Skin of body (tissue), 3 donors: ENCODE measurements at places on chromosomes 16 and 17.

DNA sequence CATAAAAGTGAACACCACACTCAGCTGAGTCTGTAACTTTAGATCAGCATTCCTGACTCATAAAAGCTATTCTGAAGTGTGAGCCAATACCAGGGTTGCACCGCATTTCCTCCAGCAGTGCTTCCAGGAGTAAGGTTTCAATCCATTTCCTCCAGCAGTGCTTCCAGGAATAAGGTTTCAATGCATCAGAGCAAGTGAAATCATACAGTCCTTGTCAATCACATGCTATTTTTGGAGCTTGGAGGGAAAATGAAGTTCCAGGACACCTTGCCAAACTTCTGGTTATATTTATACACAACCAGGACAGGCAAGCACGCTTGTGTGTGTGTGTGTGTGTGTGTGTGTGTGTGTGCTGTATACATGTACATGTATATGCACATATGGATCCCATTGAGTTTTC is 327.6 kb downstream of the GRIN2A start:
- peak; percentile 77 for DNase-seq

GRCh38 chr17:21007646-21008045 is 35.2 kb downstream of the USP22 start:
- DNase-seq, result no peak

GRCh38 chr17:74730491-74731346 is 6.3 kb upstream of the RAB37 start:
- DNase-seq, result no peak

DNA sequence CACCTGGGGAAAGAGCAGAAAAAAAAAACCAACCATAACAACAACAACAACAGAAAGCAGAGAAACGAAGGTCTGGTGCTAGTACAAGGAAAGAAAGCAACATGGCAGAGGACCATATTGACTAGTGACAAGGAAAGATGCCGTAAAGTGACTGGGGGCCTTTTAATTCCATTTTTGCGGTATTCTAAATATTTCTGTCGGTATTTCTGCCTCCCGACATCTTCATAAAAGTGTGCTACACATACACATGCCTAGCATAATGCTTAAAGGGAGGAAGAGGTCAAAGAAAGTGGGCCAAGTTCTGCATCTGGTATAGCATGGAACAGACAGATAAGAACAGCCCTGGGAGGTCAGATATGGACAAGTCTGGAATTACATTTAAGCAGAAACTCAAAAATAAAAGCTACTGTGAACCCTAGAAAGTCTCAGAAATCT is 19.5 kb upstream of the RNF43 start:
- DNase-seq, result no peak

GRCh38 chr16:84339311-84339710 is 29.0 kb upstream of the ATP2C2 start:
- peak; percentile 33 for DNase-seq

- DNase-seq, result no peak
Measured at GRCh38 chr17:75738218-75738802, 17.1 kb downstream of the ITGB4 start.

DNA sequence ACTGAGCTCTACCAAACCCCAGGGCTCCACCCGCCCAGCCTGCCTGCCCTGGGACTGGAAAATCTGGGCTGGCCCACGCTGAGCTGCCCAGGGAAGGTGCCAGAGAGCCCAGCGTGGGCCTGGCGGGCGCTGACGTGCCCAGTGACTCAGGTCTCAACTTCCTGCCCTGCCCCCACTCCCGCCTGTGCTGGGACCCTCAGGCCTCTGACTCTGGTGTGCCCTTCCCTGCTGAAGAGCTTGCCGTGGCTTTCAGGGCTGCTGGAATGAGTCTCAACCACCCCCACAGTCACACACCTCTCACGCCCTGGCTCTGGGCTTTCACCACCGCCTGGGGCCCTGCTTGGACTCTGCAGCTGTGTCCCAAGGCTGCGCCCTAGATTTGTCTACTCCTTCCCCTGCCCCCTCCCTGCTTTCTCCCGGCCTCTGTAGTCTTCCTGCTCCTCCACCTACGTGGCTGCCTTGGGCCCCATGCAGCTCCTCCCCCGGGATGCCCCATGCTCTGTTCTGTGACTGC is 10.4 kb downstream of the LLGL1 start:
- no peak for DNase-seq

DNA sequence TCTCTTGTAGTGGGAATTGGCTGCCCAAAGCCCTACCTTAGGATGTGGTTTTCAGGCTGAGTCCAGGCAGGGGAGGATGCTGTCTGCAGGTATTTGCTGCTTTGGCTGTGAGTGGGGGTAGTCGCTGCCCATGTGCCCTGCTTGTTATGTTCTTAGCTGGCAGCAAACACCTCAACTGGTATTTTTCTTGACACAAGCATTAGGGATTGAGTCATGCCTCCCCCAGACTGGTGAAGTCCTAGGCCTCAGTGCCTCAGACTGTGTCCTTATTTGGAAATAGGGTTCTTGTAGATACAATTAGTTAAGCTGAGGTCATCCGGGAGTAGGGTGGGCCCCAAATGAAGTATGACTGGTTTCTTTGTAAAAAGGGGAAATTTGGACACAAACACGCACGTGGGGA is 808.3 kb upstream of the EEF2KMT start:
- no peak for DNase-seq

- no peak for DNase-seq
Measured at GRCh38 chr16:83390759-83391158, 417.0 kb upstream of the HSBP1 start.

DNA sequence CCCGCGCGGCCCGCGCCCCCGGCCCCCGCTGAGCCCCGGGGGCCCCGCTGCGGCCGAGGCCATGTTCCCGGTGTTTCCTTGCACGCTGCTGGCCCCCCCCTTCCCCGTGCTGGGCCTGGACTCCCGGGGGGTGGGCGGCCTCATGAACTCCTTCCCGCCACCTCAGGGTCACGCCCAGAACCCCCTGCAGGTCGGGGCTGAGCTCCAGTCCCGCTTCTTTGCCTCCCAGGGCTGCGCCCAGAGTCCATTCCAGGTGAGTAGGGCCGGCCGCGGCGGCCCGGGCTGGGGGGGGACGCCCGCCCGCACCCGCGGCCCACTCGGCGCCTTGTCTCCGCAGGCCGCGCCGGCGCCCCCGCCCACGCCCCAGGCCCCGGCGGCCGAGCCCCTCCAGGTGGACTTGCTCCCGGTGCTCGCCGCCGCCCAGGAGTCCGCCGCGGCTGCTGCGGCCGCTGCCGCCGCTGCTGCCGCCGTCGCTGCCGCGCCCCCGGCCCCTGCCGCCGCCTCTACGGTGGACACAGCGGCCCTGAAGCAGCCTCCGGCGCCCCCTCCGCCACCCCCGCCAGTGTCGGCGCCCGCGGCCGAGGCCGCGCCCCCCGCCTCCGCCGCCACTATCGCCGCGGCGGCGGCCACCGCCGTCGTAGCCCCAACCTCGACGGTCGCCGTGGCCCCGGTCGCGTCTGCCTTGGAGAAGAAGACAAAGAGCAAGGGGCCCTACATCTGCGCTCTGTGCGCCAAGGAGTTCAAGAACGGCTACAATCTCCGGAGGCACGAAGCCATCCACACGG is 504 bp downstream of the MAZ start:
- DNase-seq, result no peak

- DNase-seq, result peak; percentile 17
Measured at GRCh38 chr17:48052956-48053757, 5.0 kb downstream of the NFE2L1 start.

DNA sequence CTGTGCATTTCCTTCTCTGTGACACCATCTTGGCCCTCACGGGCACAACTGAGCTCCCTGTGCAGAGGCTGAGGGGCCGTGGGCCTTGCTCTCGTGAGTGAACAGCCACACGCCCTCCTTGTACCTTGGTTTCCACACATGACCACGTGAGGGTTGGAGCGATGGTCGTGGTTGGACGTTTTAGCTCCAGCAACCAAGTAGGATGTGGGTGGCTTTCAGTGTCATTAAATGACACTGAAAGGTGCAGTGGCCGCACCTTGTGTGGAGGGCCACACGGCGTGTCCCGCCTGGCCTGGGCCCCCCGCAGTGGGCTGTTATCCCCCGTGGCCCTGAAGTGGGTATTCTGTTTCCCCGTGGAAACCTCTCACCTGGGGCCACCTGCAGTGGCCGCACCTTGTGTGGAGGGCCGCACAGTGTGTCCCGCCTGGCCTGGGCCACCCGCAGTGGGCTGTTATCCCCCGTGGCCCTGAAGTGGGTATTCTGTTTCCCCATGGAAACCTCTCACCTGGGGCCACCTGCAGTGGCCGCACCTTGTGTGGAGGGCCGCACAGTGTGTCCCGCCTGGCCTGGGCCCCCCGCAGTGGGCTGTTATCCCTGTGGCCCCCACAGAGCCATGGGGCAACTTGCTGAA is 28.2 kb downstream of the ACSF3 start:
- no peak for DNase-seq

DNA sequence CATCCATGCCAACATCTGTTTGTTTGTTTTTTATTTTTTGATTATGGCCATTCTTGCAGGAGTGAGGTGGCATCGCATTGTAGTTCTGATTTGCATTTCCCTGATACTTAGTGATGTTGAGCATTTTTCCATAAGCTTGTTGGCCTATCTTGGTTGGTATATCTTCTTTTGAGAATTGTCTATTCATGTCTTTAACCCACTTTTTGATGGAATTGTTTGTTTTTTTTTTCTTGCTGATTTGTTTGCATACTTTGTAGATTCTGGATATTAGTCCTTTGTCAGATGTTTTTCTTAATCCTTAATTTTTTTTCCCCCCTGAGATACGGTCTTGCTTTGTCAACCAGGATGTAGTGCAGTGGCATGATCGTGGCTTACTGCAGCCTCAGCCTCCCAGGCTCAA is 43.0 kb downstream of the RNF135 start:
- no peak for DNase-seq

- peak; percentile 35 for DNase-seq
Measured at GRCh38 chr17:36183001-36183971, 6.8 kb upstream of the TBC1D3B start.

DNA sequence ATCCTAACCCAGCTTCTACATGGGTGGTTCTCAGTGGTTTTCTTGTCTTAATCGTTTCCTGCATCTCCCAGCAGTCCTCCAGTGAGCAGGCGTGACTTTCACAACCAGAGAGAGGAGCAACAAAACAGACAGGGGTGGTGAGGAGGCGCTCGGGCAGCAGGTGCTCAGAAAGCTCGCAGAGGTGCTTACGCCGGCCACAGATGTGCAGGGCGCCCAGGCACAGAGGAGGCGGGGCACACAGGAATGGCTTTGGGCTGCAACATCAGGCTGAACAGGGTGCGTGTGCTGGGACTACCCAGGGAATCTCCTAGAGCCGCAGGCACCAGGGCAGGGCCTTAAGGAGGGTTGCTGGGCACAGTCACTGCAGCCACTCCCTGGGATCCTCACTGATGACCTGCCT is 32.6 kb downstream of the KLHDC4 start:
- DNase-seq, result no peak

- no peak for DNase-seq
Measured at GRCh38 chr17:35028531-35029262, 34.8 kb downstream of the RFFL start.

- DNase-seq, result no peak
Measured at GRCh38 chr16:50555269-50555875, 7.2 kb downstream of the NKD1 start.

DNA sequence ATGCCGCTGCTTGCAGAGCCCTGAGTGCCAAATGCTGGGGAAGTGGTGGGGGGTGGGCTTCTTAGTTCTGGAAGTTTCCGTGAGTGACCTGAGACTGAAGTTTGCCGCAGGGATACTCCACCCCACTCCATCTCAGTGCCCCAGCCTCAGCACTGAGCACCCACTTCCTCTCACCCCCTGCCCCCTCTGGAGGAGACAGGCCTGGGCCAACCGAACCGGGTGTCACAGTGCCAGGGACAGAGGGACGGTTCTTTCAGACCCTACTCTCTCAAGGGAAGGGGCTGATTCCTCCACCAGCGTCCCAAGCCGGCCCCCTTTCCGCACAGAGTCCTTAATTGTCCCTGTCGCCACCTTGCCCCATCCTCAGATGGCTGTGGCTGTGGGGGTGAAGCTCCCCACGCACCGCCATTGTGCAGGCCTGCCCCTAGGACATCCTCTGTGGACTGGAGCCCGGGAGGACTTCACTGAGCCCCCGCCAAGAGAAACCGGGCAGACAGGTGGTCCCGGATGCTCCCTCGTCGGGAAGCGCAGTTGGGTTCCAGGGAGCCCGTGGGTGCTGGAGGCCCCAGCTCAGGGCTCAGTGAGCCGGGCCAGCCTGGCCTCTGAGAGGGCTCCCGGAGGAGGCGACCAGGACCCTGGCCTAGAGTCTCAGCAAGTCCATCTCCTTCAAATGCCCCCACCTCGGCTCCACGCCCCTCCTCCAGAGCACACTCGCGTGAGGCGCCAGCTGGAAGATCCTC is 1.6 kb upstream of the KREMEN2 start:
- no peak for DNase-seq

DNA sequence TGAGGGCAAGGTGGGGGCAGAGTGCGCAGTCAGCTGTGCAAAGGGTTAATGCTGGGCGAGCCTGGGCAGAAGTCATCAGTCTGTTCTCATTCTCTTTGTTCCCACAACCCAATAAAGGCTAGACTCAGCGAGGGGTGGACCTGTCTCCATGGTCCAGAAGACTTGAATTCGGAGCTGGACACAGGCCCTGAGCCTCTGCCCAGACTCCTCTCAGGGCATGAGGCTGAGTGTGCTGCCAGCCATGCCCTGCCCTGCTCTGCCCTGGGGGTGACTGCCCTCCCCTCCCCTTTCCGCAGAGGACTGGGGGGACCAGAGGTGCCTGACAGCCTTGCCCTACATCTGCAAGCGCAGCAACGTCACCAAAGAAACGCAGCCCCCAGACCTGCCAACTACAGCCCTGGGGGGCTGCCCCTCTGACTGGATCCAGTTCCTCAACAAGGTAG is 54.5 kb downstream of the MRC2 start:
- no peak for DNase-seq

- no peak for DNase-seq
Measured at GRCh38 chr17:5770441-5771270, 186.3 kb upstream of the NLRP1 start.

GRCh38 chr16:70660672-70661350 is 14.5 kb downstream of the IL34 start:
- DNase-seq, result no peak

- no peak for DNase-seq
Measured at GRCh38 chr16:83205896-83206295, 579.1 kb downstream of the CDH13 start.

DNA sequence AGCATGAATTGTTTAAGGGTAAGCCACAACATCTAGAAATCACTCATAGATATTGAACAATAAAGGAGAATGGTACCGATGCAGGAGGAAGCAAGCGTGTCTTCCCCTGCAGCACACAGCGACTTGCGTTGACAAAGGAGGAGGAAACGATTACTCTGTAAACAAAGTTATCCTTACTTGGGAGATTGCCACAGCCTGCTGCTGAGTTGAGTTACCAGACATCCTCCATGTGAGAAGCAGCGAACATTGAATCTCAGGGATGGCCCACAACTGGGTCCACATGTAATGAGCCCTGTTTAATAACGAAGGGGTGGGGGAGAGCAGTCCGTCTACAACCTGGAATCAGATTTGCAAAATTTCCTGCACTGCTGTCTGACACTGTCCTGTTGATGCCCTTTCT is 27.7 kb downstream of the CLUH start:
- no peak for DNase-seq
